ENCODE measurements at places on chromosomes 7 and 10.

GRCh38 chr7:77653572-77653971, 42.7 kb upstream of the RSBN1L start:
- DNase-seq, result no peak

GRCh38 chr7:132183781-132184380, 392.4 kb downstream of the PLXNA4 start:
- DNase-seq, result no peak

DNA sequence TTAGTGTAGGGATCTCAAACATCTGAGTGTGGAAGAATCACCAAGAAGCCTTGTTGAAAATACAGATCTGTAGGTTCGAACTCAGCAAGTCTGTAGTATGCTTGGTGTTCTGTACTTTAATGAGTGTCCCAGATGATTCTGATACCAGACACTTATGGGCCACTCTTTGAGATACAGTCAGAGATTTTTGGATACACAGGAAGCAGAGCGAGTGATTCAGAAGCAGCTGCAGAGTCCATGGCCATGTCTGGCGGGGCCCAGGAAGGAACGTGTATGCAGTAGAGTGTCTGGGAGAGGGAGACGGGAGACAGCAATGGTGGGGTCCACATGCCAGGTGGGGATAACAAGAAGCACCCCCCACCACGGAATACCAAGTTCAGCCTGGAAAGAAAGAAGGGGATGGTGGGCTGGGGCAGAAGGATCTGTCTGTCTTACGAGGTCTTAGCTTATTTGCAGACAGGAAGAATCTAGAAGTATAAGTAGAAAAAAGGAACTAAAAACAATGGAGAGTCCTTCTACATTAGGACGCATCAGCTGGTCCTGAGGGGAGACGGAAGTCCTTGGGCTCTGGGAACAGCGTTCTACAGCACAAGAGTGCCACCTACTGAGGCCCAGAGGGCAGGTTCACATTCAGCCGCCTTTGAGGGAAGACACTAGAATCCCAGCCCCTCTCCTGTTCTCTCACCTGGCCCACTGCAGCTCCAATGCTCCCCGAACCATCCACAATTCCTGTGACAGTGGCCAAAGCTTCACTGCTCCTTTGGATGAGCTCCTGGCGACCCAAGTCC, 55.4 kb downstream of the SLC37A3 start:
- peak; percentile 59 for DNase-seq

DNA sequence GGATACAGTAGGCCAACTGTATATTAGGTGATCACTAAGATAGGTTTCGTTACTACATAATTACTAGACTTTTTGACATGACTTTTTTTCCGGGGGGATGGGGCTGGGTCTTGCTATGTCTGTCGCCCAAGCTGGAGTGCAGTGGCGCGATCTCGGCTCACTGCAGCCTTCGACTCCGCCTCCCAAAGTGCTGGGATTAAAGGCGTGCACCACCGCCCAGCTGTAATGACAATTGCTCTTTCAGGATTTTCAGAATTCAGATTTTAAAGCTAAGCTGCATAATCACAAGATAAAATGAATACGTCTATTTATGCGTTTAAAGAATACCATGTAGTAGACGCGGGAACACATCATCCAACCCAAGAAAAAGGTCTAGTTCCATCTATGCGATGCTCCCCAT, 982 bp downstream of the IDI1 start:
- peak; percentile 51 for DNase-seq

DNA sequence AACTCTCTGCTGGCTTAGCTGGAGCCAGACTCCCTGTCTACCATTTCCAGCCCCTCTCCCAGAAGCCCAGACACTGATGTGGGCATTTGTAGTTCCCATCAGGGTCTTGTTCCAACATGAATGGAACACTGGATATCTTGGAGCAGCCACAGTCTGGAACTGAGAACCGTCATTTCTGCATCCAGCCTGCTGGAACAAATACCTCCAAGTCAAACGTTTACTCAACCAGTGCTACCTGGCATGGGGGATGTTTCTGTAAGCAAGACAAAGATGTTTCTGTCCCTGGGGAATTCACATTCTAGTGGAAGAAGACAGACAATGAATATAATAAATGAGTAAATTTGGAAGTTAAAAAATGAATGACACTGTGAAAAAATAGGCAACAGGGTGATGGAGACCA, 70.8 kb upstream of the ZNF438 start:
- DNase-seq, result no peak

GRCh38 chr7:80907141-80907601, 11.7 kb downstream of the SEMA3C start:
- DNase-seq, result peak; percentile 23

DNA sequence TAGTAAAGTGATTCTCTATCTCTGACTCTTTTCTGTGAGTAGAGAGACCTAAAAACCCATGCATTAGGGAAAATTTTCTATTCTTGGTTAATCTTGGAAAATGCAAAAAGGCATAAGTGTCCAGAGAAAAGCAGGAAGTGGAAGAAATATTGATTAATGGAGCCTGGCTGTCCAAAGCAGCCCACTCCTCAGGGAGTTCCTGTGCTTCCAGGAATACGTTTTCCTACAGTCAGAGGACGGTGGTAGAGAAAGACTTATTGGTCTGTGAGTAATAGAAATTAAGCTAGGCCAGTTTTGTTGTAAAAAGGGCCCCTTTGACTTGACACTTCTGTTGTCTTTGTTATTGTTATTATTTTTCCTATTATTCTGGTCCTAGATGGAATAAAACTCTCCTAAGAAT, 157.8 kb downstream of the NRP1 start:
- DNase-seq, result no peak

DNA sequence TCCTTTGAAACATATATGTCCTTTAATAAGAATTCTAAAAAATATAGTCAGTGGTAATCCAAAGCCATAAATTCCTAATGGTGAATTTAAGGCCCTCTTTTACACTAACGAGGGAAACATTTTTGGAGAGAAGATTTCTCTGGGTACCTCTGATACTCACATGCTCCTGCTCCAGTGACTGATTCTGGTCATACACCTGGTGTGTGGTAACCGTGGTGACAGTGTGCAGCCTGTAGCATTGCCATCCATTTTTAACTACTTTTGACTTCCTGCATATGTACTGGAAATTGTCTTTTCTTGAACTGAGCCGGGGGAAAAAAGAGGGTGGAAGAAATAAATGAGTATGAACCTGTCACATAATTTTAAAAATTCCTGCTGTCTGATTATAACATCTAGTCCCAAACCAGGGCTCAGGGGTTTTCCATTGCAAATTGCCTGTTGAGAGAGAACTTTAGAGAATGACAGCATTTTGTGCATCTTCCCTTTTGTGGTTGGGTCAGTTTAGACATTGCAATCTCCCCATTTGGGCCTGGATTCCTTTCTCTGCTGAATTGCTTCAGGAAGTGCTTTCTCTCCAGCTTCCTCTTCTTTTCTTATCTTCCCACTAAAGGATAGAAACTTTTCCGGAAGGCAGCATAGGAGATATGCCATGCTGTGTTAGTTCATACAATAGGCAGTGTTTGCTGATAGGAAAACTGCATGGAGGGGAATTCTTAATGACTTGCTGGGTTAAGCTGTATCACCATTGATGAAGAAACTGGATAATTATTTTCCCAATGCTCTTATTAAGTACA, 125.5 kb downstream of the GRM3 start:
- DNase-seq, result no peak

GRCh38 chr10:75613685-75614504, 182.5 kb downstream of the LRMDA start:
- no peak for DNase-seq

- no peak for DNase-seq
Observed at GRCh38 chr10:96450529-96451207, 63.1 kb downstream of the TLL2 start.

DNA sequence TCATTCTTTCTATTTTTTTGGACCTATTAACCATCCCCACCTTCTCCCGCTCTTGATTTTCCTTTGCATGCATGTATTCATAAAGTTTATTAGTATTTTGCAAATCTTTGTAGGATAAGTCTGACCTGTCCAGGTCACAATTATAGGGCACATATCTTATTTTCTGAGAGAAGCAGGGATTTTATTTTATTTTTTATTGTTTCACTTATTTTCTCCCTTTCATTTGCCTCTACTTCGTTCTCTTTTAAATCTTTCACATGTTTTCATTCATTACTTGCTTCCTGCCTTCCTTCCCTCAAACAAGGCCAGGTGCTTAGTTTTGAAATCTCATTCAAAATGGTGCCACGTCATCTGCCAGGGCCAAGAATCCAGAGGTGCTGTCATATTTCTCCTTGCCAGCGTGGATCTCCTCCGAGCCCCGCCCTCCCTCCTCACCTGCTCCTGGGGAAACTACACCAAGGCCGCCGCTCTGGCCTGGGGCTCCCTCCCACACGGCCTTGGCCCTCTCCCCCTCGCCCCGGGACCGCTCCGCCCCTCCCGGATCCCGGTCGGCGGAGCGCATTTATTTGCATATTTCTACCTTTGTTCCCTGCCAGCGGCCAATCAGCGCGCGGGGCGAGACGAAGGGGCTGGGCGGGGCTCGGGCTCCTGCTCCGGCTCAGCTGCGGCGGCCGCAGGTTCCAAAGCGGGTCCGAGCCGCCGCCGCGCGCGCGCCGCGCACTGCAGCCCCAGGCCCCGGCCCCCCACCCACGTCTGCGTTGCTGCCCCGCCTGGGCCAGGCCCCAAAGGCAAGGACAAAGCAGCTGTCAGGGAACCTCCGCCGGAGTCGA, at the start of gene TSPAN13:
TSPAN13 (plus strand) TSS at position 654 of the 830 bp plus-strand sequence. CDS start 213 bp downstream, outside the sequence.
- peak; percentile 54 for DNase-seq

DNA sequence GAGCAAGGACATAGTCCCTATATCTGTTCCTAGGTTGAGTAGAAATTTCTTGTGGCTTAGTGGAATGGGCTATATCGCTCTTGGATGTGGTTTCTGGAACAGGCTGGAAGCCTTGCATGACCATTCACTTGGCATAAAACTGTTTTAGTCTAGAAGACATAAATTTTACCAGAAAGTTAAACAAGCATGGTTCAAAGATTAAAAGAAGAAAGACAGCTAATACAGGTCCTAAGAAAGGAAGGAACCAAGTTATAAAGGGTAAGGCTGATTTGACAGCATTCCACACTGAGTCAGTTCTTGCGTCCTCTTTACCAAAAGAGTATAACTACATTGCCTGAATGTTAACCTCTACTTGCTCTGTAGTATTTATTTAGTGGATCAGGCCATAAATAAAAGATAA, 724.2 kb downstream of the SORCS1 start:
- DNase-seq, result no peak

DNA sequence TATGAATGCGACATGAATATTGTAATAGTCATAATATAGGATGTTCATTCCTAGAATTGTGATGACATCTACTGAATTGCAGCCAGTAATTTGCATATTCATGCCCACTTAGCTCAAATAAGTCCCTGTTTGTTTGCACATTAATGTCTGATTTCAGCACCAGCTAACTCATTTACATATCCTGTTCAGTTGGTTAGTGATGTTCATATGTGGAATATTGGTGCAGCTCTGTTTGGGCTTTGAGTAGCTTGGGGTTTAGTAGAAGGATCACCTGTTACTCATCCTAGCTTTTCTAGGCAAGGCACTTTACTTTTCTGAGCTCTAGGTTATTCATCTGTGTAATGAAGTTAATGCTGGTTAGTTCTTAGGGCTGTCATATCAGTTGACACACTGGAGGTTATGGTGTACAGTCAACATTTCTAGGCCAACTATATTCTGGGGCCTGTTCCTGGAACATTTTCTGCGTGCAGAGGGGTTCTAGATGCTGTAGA, 238.4 kb downstream of the EXOC4 start:
- no peak for DNase-seq

GRCh38 chr10:125779403-125780327, 4.0 kb upstream of the MMP21 start:
- no peak for DNase-seq

- no peak for DNase-seq
Observed at GRCh38 chr10:73758704-73759511, 14.7 kb downstream of the SEC24C start.

GRCh38 chr10:28177944-28178637, 124.8 kb downstream of the MPP7 start:
- DNase-seq, result no peak

DNA sequence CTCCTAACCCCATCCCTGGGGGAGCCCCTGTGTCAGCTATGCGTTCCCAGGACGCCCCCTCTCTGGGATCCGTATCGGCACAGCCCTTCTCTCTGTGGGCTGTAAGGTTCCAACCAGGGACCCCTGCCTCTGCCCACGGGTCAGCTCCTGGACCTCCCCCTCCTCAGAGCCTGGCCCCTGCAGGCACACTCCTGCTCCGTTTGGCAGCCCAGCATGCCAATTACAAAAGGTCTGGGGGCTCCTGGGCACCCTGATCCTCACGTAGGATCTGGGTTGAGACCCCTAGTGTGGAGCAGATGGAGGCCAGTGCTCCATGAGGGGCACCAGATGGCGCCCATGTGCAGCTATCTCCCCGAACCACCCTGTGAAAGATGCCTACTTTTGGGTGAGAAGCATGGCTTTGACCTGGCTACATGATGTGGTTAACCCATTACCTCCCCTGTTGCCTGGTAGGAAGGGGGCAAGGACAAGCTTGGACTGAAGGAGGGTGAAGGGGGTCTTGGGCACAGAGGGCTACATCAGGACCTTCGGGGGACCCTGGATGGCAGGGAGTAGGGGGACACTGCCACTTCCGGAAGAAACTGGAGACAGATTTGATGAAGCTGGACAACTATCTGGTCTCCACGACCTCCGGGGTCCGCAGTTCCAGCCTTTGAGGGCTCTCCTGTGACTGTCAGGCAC, 9.0 kb downstream of the TACR2 start:
- DNase-seq, result no peak

DNA sequence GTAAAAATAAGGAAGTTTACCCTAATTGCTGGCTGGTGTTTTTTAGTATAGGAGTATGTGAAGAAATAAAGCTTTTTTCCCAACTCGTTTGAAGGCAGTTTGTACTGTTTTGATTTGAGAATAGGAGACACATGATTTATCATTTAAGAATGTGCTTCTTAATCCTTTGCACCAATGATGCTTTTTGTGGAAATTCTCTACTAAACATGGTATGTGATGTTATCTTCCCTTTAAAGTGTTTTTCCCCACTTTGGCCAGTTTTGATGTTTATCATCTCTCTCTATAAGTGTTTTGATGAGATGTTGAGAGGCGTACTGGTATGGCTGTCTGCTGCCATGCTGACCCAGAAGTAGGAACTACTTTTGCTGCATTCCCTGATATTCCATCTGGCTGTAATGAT, 85.1 kb downstream of the SUGCT start:
- no peak for DNase-seq

DNA sequence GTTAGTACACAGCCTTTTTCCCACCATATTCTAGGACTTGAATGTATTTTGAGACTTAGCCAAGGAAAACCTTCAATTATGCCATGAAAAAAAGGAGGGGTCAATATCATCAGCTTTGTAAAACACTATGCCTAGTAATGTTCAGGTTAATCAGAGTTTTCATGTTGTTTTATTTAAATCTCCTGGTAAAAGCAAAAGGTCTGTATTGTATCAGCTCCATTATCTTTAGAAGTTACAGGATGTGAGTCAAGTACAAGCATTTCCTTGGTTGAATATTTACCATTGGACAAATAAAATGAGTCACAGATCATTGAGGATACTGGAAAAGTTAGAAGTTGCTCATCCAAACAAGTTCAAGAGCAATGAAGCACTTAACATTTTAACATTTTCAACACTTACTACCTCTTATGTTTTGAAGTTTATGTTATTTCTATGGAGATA, 89.9 kb upstream of the CAPZA2 start:
- DNase-seq, result no peak

- DNase-seq, result no peak
Observed at GRCh38 chr7:52719677-52720076, 315.8 kb upstream of the POM121L12 start.
